Lower leg skin (tissue), 4 donors: ENCODE measurements at places on chromosomes 2 and 18.

GRCh38 chr2:106932644-106933043, 46.7 kb upstream of the ST6GAL2 start:
- DNase-seq = no peak

DNA sequence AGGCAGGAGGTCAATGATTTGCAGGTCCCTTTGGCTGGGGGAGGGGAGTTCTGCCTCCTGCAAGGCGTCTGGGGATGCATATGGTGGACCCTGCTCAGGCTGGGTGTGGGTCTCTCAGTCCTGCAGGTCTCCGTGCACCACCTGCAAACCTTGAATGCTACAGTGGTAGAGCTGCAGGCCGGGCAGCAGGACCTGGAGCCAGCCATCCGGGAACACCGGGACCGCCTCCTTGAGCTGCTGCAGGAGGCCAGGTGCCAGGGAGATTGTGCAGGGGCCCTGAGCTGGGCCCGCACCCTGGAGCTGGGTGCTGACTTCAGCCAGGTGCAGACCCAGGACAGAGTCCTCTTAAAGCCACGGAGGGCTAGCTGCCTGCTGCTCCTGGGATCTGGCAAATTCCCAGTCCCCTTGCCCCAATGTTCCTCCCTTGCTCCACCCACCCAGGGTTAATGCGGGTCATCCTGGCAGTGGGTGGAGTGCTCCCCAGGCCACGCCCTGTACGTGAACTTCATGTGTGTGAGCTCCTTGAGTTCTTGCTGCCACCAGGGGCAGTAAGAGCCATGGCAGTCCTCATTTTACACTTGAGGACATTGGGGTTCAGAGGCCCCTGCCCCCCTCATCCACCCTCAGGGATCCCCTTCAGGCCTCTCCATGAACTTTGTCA, 3.1 kb downstream of the PROM2 start:
- peak; percentile 65 for DNase-seq

GRCh38 chr2:176370467-176371171, 101.4 kb downstream of the MTX2 start:
- no peak for DNase-seq

- no peak for DNase-seq
Measured at GRCh38 chr2:100977511-100977910, 24.6 kb upstream of the RPL31 start.

GRCh38 chr2:2660789-2661355, 329.8 kb upstream of the MYT1L start:
- DNase-seq = peak; percentile 73

DNA sequence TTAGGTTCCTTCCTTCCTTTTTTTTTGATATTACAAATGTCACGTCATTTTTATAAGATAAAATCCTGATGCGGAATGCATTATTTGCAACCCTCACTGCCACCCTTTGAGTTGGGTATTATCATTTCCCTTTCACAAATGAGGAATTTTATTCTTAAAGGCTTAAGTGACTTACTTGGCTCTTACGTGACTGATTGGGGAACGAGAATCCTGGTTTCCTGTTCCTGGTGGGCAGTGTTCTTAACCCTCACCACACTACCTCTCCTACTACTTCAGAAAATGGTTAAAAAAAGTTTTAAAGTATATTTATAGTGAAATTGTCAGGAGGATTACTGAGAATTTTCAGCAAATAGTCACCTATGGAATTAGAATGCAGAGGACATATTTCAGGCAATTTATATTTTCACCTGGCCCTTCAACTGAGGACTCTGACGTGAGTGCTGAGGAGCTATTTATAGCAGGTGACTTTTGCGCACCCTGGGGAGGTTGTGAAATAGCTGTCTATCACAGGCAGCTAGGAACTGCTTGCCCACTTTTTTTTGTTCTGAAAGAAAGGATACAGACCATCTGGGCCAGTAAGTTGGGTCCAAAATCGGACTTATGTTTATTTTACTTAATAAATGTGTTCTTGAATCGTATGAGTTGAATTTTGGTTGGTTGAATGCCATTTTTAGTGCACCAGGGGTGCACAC, 18.7 kb upstream of the RASGRP3 start:
- DNase-seq = no peak

DNA sequence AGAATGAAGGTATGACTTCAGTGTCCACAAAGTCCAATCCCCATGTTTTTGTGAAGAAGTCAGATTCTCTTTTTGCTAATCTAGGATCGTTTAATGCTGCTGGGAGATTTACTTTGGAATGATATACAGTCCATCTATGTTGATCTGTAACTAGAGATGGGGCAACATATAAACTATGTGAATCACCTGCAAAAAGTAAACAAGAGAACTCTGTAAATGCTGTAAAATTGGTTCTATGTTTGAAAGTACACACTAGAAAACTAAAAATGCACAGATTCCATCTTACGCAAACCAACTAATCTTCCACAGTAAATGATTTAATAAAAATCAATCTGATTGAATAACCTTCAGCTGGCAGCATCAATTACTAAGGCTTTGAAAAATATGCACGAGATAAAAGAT, 37.5 kb downstream of the VPS54 start:
- no peak for DNase-seq

- DNase-seq = no peak
Measured at GRCh38 chr2:17615728-17616351, 75.3 kb downstream of the VSNL1 start.

GRCh38 chr2:8981876-8982275, 21.6 kb downstream of the MBOAT2 start:
- DNase-seq = no peak

DNA sequence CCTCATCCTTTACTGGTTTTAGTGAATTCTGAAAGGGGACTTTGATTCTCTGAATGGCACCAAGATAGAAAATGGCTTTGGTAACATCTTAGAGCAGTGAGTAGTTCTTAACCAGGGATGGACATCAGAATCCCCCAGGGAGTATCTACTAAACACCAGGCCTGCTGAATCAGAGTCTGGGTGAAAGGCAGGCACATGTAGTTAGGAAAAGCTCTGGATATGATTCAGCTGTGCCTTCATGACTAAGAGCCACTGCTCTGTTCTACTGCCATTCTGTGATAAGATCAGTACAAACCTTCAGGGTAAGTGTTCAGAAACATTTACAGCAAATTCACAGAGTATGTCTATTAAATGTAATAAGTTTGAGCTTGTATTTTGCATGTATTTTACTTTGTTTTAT, 46.2 kb upstream of the B3GNT2 start:
- no peak for DNase-seq

DNA sequence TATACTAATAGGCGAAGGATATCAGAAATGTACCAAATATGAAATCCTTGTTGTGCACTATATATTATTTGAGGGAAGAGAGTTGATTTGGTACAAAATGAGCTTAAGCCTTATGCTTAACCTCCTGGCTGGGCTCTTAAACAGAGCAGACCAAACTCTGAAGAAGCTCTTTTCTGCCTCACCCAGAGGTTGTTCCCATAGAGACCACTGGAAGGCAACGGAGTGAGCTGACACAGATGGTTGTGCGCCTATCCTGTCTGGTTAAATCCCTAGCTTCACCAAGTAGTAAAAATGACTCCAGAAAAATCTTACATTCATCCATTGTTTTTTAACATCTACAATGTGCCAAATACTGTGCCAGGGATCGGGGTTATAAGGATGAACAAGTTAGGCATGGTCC, 55.9 kb upstream of the NOL4 start:
- DNase-seq = no peak

GRCh38 chr2:34371711-34372110, 772.6 kb upstream of the FAM98A start:
- DNase-seq = no peak

DNA sequence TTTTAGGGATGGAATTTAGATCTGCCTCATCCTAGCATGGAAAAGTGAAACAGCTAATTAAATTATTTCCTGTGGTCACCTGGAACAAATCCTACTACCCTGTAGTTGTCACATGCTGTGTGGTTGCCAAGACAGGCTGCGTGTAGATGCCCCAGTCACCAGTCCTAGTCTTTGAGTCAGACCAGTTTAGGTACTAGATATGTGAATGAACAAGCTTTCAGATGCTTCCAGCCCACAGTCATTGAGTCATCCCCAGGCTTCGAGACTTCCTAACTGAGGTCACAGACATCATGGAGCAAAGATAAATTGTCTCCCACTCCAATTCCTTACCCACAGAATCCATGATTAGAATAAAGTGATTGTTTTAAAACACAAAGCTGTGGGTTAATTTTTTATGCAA, 35.8 kb upstream of the GRB14 start:
- no peak for DNase-seq

DNA sequence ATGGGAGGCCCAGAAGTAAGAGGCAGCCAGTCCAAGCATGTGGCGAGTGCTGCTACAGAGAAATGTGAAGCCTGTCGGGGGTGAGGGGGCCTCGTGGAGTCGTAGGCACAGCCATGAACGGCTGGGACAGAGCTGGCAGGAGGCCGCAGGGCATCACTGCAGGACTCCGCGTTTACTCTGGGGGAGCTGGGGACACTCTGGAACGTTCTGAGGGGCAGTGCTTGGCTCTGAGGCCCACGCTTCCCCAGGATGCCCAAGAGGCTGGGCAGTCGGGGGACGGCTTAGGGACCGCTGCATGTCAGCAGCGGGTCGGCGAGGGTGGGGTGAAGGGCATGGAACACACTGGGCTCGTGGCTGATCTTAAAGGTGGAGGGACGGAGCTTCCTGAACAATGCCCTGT, 6.6 kb downstream of the TMEM18 start:
- no peak for DNase-seq

- no peak for DNase-seq
Measured at GRCh38 chr2:27255187-27255586, 7.7 kb downstream of the SLC30A3 start.

GRCh38 chr2:215436705-215437565, 1.1 kb upstream of the FN1 start:
- DNase-seq = no peak

DNA sequence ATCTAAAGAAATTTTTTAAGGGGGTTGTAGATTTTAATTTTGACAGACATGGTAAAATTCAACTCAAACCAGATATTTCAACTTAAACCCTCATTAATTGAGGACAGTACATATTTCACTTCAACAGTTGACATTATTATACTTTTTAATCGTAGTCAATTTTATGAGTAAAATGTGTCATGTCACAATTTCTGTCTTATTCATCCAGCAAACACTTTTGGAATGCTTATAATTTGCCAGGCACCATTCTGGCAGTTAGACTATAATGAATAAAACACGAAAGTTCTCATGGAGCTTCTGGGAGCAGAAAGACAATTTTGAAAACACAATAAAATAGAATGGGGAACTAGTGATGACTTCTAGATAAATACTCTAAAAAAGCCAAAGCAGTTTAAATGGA, 1094.8 kb downstream of the SUCLG1 start:
- no peak for DNase-seq

DNA sequence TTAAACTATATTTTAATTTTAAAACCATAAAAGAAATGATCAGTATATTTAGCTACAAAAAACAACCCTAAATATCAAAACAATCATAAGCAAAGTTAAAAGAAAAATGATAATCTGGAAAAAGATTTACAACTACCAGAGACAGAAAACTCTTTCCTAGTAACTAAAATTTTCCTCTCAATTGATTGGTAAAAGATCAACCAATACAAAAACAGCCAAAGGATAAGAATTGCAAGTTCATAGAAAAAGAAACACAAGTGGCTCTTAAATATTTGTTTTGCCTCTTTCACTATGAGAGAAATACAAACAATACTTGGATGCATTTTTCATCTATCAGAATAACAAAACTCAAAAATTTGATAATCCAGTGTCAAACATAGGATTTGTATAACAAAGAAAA, 101.8 kb upstream of the ZC3H15 start:
- no peak for DNase-seq

GRCh38 chr2:24050041-24050979, 769 bp downstream of the FKBP1B start:
- peak; percentile 87 for DNase-seq

DNA sequence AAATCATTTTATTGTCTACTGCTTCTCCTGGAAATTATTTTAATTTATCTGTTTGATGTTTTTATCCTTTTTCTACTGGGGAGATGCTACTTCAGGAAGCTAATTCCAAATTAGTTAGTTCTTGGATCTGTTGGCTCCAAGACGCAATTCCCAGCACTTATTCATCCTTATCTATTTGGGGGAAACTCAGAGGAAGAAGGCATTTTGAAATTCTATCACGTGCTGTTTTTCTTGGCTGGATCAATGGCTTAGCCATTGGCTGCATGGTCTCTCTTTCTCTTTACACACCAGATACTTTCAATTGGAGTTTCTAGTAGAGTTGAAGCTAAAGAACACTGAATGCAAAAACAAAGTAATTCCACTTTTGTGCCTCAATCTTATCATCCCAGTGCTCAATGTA, 98.3 kb downstream of the RAPGEF4 start:
- DNase-seq = no peak

- DNase-seq = no peak
Measured at GRCh38 chr18:41783879-41784278, 171.2 kb upstream of the PIK3C3 start.

DNA sequence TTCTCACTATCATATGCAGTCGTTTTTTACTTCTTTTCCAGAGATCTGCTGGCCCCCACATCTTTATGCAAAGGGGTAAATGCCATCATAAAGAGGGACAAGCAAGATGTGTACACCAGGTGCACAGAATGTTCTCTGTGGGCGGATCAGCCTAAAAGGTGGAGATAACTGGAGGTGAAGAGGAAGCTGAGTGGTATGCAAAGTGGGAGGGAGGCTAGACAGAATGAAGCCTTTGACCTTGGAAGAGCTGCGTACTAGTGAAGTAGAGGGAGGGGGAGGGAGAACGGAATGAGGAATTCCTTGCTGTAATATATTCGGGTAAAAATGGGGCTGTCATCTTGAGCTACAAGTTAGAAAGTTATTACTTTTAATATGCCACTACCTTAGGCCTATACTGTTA, 287.5 kb upstream of the VRK2 start:
- no peak for DNase-seq

- peak; percentile 25 for DNase-seq
Measured at GRCh38 chr2:240469740-240470139, 34.3 kb downstream of the GPC1 start.

- DNase-seq = no peak
Measured at GRCh38 chr2:38959466-38959865, 69.8 kb downstream of the ARHGEF33 start.

DNA sequence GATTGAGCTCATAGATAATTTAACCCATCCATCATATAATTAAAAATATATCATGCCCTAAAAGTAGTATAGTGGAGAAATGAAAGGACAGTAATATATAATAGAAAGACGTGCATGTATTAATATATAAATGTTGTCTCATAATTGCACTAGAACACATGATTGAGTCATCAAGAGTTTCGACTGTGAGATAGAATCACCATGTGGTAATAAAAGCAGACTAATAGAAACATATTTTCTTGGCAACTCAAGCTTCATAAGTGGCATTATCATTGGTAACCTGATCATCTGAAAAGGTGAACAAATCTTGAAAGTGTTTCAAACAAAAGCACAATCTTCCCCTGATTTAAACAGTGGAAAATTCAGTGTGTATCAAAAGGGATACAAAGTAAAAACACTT, 188.8 kb downstream of the CYRIA start:
- no peak for DNase-seq

- peak; percentile 41 for DNase-seq
Measured at GRCh38 chr18:24176727-24177416, 38.0 kb downstream of the CABYR start.

- no peak for DNase-seq
Measured at GRCh38 chr2:201559067-201559710, 84.1 kb downstream of the TMEM237 start.

GRCh38 chr18:3706279-3707097, 256.5 kb downstream of the TGIF1 start:
- no peak for DNase-seq
